ENCODE measurements at places on chromosomes 6 and 20.

DNA sequence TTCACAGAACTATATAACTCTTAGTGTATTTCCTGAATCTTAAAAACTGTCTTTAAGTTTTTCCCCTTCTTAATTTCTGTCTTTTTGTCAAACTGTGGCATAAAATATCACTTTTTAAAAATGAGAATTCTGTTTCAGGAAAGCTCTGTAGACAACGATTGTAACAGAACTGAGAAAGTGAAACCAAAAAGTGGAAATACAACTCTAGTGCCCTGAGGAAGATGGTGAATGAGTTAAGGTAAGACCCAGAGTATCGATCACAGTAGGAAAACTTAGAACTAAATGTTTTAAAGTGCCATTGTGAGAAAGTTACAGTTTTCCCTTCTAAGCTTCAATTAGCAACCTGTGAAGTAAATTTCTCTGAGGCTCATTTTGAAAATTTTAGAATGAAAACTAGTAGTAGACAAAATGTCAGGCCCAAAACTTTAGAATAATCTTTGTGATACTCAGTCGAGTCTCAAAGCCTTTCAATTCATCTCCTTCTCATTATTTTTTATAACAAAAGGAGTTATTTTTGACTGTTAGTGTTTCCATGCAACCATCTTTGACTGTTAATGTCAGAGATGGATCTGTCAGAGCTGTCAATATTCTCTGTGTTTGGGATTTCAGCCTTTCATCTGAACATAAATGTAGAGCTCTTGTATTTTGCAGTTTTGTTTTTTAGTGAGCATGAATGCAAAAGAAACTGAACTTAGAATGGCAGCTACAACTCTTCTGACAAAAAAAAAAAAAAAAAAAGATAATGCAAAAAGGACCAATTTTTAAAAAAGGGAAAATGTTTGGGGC is 19.0 kb upstream of the TRDN start:
- DNase-seq: no peak

- DNase-seq: no peak
Measured at GRCh38 chr6:36888654-36889481, 3.1 kb downstream of the C6orf89 start.

DNA sequence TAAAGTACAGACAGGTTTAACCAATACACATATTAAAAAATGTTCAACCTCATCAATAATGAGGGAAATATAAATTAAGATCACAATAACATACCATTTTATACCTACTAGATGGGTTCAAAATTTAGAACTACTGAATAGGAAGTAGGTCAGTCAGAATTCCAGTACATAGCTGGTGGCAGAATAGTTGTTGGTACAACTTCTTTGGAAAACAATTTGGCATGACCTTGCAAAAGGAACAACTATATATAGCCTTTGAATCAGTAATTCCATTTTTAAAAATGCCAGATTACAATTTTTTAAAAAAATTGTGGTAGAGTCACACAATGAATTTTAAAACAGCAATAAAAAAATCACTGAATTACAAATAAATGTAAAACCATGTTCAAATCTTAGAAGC is 165.6 kb downstream of the CDK19 start:
- no peak for DNase-seq

- DNase-seq: peak; percentile 73
Measured at GRCh38 chr20:50588034-50588736, 78.0 kb downstream of the PTPN1 start.

- no peak for DNase-seq
Measured at GRCh38 chr6:159075506-159076228, 30.9 kb upstream of the TAGAP start.

GRCh38 chr20:31934968-31935764 is 16.7 kb downstream of the PDRG1 start:
- no peak for DNase-seq

DNA sequence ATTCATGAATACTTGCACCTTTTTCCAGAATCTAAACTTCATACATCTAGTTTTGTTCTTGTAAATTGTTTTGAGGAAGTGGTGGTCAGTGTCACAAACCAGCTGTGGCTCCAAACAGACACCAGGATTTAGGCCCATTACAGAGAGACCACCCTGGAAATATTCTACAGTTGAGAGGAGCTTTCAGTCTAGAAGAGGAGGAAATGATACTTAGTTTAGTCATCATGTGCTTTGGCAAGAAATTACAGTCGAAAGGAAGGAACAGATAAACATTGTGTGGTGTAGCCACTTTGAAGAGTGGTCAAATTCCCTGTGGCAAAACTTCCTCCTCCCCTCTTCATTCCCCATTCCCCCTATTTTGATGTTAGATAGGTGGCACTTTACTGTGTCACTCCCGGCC is 15.7 kb downstream of the DCBLD1 start:
- no peak for DNase-seq
